ENCODE measurements at places on chromosomes 12 and 14. TPM values are rescaled to one million over a fixed set of nuclear protein-coding genes. Genes with fewer than 3 reads are reported as not detected.

Gene CRACR2A
- 165 TPM for total RNA-seq

Gene FAM222A
- total RNA-seq: 3.0 TPM

GRCh38 chr12:30795410-30796312, 40.9 kb upstream of the CAPRIN2 start:
- DNase-seq: peak; percentile 31

GRCh38 chr12:41739066-41739465, 405.6 kb downstream of the GXYLT1 start:
- DNase-seq: no peak

DNA sequence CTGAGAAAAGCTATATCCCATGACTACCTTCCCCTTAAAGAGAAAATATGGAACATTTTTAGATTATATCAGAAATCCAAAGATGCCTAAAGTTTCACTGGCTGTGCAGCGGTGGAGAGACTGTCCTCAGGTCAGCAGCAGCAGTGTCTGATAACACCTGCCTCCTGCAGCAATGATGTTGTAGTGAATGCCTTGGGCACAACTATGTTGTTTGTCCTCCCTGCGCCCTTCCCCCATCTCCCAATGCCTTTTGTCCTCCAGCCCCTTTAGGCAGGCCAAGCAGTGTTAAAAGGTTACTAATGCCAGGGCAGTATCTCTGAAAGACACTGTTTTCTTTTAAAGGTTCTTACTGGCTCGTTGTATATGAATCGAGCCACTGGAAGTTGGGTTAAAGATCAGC, 13.2 kb downstream of the RTRAF start:
- DNase-seq: no peak

DNA sequence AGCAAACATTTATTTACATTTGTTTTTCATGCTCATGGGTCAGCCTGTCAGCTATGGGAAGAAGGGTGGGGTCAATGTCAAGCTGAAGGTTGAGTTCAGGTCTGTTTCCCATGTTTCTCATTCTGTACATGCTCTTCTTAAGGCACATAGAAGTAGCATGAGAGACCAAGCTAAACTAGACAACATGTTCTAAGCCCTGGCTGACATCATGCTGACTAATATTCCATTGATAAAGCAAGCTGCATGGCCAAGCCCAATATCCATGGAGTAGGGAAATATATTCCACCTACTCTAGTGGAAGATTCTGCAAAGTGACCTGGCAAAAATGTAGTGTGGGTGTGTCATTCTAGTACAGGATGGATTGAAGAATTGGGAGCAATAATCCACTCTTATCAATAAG, 44.1 kb downstream of the PLXNC1 start:
- DNase-seq: no peak

- DNase-seq: no peak
Observed at GRCh38 chr12:96029826-96030225, 5.6 kb downstream of the LTA4H start.

GRCh38 chr14:92653162-92653651, 95.2 kb downstream of the LGMN start:
- DNase-seq: no peak

DNA sequence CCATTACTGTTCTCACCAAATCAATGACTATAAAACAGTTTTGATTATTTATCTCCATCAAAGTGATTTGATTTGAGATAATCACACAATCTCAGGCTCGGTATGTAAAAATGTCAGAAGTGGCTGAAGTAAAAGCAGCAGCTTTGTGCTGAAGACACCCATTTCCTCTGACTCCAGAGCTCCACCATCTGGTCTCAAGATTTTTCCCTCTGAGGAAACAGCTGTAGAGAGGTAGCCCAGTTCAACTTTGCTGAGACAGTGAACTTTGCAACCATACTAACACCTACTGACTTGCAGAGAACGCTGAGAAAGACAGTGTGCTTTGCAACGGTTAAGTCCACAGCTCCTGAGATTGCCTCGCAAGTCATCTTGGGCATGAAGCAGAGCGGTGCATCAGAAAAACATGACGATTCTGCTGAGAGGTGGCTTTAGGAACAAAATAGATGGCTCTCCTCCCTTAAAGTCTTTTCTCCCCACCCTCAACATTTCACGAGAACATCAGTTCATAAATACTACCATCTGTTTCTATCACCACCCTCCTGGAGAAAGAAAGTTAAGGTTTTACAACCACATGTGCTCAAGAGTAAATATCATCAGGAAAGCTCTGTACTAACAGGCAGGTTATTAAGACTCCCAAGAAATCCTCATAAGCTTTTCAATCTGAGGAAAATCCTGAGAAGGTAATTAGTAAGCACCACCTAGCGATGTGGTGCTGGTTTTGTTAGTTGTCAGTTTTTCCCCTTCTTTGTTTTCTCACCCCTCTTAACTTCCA, 34.8 kb downstream of the HIGD1C start:
- peak; percentile 63 for DNase-seq

DNA sequence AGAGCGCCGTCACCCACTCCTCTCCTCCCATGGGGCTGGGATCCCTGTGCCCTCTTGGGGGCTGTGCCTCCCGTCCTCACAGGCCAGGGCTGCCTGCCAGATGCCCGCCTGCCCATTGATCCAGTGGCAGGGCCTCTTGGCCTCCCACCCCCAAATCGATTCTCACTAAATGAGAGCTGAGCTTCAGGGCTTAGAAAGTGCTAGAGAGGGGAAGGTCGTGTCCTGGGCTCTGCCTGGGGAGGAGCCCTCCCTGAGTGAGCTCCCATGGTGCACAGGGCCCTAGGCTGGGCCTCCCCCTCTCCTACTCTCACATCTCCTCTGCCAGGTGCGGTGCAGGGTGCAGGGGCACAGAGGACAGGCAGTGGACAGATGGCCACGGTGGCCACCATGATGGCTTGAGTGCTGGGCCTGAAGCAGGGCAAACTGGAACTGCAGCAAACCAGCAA, 9.2 kb downstream of the BEGAIN start:
- no peak for DNase-seq

DNA sequence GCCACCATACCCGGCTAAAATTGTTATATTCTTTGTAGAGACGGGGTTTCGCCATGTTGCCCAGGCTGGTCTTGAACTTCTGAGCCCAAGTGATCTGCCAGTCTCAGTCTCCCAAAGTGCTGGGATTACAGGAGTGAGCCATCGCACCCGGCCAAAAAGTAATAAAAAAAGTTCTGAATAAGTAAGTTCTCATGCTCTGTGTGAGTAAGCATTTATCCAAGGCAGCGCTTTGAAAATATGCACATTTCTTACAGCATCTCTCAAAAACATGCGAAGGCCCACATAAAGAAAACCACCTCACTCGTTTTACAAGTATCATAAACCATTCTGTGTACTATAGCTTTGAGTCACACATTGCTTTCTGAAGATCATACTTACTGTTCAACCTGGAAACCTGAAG, 8.6 kb downstream of the GIT2 start:
- DNase-seq: no peak

GRCh38 chr14:64203366-64204006, 90.7 kb downstream of the ESR2 start:
- no peak for DNase-seq

DNA sequence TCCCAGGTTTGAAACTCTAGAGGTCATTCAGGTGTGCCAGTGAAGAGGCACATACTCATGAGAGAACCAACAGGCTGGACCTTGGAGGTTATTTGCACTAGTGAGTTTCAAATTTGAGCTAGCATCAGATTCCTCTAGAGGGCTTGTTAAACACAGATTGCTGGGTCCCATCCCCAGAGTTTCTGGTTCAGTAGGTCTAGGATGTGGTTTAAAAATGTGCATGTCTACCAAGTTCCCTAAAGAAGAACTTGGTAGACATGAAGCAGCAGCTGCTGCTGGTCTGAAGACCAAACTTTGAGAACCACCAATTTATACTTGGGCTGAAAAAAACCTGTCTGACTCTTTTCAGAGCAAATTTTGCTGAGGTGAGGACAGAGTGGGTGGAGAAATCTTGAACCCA, 61.7 kb downstream of the SUSD6 start:
- no peak for DNase-seq

DNA sequence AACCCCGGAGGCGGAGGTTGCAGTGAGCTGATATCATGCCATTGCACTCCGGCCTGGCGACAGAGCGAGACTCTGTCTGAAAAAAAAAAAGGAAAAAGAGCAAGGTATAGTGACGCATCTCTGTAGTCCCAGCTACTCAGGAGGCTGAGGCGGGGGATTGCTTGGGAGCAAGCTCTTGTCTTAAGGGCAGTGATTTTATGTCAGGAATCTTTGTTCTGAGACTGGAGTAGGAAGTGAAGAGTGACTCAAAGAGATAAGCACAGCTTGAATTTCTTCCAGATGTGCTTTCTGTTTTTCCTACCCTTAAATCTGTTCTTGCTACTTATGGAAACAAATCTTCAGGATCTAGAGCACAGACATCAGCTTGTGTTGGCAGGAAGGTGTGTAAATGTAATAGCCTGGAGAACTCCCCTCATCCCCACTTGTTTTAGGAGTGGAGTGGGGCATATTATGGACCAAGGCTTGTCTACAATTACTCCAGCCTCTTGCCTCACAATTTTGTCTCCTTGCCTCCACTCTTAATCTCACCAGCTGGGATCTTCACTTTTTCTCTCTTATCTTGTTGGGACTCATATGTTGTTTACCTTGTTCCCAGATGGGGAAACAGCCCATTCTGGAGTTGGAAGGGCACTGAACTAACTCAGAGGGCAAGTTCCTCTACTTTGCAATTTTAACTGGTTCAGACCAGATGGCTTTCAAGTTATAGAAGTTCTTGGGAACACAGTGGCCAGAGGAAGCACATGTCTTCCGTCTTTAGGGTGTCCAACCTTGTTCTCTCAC, 7.5 kb downstream of the TMED2 start:
- DNase-seq: no peak

- no peak for DNase-seq
Observed at GRCh38 chr14:79076428-79076827, 906.3 kb downstream of the NRXN3 start.

GRCh38 chr14:99728981-99729451, 44.9 kb downstream of the CYP46A1 start:
- DNase-seq: no peak

- DNase-seq: no peak
Observed at GRCh38 chr12:56222531-56222895, 791 bp upstream of the RNF41 start.

GRCh38 chr14:90645842-90646443, 170.3 kb downstream of the TTC7B start:
- DNase-seq: no peak
